ENCODE measurements at places on chromosomes 16 and 17.

- DNase-seq, result no peak
Measured at GRCh38 chr17:32862940-32863339, 14.0 kb downstream of the MYO1D start.

DNA sequence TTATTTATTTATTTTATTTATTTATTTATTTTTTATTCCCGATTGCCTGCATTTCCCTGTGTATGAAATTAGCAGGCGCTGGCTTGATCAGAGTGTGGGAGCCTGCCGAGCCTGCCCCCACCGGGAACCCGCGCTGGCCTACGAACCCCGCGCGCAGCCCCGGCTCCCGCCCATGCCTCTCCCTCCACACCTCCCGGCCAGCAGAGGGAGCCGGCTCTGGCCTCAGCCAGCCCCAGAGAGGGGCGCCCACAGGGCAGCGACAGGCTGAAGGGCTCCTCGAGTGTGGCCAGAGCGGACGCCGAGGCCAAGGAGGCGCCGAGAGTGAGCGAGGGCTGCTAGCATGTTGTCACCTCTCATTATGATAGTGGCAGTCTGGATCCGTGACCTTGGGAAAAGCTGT, 13.0 kb upstream of the RBL2 start:
- no peak for DNase-seq

- DNase-seq, result no peak
Measured at GRCh38 chr16:23784811-23785447, 30.1 kb downstream of the CHP2 start.

DNA sequence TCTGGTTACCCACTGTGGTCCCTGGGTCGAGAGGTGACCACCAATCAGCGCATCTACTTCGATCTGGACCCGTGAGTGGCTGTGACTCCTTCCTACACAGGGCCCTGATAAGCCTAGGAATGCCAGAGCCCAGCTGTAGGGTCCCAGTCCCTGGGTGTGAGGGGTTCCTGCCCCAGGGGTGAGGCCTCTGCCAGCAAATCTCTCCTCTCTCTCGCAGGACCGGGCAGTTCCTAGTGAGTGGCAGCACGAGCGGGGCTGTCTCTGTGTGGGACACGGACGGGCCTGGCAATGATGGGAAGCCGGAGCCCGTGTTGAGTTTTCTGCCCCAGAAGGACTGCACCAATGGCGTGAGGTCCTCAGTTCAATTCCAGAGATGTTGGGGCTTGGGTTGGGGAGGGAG, 2.2 kb upstream of the EFNB3 start:
- DNase-seq, result no peak

- DNase-seq, result no peak
Measured at GRCh38 chr17:75239214-75239613, 22.2 kb downstream of the GGA3 start.

DNA sequence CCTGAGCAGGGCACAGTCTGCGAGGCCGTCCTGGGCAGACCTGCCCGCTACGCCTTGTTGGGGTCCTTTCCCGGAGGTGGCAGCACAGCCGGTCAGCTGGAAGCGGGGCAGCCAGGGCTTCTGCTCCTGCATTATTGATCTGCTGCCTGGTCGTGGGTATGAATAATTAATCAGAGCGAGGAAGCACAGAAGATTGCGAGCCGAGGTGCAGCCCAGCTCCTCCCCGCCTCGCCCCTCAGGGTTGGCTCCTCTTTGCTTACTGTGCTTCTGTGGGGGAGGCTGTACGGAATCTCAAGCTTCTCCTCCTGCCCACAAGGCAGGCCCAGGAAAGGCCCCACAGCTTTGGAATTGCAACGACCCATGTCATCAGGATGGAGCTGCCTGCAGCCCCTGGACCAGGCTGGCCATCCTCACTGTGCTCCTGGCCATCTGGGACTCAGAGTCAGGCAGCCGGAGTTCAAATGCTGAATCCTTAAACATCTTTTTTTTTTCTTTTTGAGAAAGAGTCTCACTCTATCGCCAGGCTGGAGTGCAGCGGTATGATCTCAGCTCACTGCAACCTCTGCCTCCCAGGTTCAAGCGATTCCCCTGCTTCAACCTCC, 25.6 kb downstream of the TRARG1 start:
- DNase-seq, result no peak

All from effector CD8-positive, alpha-beta T cell (primary cell).